Prostate gland (tissue), 2 donors: ENCODE measurements at places on chromosomes 12 and 14.

DNA sequence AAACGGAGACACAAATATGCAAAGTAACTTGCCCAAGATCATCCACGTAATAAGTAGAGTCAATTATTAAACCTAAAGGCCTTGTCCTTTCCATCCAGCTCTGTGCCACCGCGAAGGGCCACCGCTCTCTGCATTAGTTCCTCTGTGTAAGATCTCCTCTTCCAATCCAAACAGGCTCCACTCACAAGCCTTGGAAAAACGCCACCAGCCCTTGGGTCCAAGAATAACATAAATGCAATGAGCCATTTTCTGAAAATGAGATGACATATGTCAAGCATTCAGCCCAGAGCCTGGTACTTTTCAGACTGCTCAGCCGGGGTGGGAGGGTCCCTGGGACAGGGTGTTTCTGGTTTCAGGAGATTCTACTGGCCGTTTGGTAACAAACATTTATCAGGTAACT is 30.0 kb downstream of the DGLUCY start:
- no peak for DNase-seq

DNA sequence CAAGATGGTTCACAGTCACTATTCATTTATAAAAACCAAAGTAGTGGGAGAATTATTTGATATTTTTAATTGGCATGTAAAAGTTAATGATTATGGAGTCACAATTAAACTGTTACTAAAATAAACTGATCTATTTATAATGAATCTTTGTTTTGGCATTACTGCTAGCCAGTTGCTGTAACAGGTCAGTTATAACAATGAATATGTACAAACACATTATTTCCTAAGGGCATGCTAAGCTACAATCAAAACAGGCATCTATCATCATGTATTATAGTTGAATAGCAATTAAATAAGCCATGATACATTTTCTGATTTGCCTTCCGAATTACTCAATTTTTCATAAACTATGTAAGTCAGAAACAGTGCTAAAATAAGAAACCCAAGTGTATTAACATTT is 518.3 kb downstream of the SLC16A7 start:
- DNase-seq: no peak

DNA sequence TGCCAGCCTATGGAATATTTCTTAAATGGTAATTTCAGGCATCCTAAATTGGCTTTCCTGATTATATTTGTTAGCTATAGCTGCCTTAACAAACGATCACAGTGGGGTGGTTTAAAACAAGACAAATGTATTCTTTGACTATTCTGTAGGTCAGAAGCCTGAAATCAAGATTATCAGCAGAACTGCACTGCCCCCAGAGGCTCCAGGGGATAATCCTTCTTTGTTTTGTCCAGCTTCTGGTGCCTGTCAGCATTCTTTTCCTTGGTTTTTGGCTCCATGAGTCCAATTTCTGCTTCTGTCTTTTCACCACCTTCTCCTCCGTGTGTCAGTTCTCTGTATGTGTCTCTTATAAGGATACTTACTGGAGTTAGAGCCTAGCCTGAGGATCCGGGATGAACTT is 1282.2 kb upstream of the USP15 start:
- DNase-seq: no peak

DNA sequence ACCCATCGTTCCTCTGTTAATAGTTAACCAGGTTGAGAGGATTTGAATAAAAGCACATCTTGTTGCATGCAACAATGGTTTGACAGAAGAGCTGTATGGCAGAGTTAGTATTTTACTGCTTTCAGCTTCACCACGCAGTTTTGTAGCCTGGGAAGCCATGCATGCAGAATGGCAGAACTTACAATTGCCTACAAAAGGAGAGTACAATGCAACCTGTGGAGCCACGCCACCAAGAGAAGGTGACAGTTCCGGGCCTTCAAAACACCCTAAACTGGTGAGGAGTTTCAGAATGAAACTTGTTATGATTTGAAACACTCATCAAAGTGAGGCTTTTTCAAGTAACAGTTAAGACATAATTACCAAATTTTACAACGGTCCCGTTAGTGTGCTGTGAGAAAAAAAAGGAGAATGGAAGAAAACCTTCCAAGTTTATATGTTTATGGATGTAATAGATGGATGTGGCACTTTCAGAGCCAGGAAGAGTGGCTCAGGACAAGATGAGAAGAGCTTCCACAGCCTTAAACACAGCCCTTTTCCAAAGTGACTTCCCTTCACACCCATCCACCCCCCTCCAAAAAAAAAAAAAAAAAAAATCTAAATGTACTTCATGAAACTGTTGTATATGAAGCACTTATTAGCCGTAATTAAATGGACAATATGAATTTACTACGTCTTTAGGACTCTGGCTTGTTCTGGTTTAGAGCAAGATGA is 158.7 kb downstream of the EGLN3 start:
- no peak for DNase-seq

GRCh38 chr12:105393587-105393986 is 63.1 kb downstream of the C12orf75 start:
- DNase-seq: no peak

- peak; percentile 42 for DNase-seq
Observed at GRCh38 chr12:54935235-54935951, 49.2 kb downstream of the TESPA1 start.

GRCh38 chr12:117342682-117343081 is 18.7 kb downstream of the NOS1 start:
- DNase-seq: no peak

DNA sequence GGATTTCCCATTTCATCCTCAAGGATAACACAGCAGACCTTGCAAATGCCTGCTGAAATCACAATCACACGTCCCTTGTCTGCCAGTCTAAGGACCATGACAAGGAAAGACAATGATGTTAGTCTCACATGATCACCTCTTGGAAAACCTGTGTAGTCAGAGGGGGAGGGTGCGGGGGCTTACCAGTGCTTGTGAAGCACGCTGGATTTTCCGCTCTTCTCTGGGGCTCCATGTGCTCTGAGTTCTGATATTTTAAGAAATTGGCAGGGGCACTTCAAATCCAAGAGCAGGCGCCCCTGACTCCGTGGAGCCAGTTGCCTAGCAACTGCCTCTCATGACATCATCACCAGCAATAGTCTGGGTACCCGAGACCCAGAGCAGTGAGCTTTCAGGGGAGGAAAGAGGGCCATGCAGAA is 200.9 kb upstream of the C14orf180 start:
- DNase-seq: no peak

DNA sequence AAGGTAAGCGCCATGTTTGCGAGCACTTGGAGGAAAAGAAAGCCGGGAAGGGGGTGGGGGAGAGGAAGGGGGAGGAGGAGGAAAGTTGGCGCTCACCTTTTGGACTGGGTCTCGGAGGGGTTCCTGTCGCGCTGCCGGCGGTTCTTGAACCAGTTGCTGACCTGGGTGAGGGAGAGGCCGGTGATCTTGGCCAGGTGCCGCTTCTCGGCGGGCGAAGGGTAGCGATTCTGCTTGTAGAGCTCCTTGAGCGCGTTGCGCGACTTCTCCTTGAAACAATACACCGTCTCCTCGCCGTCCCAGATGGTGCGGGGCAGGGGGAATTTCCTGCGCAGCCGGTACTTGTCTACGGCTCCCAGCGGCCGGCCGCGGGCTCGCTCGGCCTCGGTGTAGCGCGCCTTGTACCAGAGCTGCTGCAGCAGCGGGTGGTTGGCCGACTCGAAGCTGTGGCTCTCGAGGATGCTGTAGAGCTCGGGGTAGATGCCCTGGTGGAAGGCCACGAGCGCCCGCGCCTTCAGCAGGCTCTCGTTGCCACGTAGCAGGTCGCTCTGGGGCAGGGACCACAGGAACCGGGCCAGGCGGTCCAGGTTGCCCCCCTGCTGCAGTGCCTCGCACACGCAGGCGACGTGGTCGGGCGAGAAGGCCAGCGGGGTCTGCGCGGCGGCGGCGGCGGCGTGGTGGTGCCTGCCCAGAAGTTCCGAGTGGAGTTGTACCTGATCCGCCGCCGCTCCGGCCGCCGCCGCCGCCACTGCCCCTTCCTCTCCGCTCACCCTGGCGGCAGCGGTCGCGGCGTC is 840 bp downstream of the SIX4 start:
- DNase-seq: peak; percentile 38

- no peak for DNase-seq
Observed at GRCh38 chr14:50059763-50060616, 56.4 kb downstream of the VCPKMT start.

- no peak for DNase-seq
Observed at GRCh38 chr12:34377243-34378035, 355.1 kb downstream of the ALG10 start.

DNA sequence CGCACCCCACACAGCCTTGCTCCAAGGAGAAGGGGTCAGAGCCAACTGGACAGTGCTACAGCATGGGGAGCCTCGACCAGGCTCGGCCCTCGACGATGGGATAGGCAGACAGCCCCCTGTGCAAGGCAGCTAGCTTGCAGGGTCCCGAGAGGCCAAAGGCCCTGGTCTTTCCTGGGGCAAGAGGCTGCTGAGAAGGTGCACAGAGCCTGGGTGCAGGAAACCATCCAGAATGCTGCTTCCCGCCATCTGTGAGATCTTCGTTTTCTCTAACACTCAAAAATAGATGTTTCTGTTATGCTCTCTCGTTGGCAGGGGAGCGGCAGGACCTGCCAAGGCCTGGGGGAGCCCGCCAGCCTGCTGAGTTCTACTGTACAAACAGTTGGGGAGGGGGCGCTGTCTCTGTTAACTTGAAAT is 168.0 kb upstream of the RTL1 start:
- DNase-seq: no peak

GRCh38 chr12:3380200-3381043 is 110.6 kb upstream of the PRMT8 start:
- no peak for DNase-seq

DNA sequence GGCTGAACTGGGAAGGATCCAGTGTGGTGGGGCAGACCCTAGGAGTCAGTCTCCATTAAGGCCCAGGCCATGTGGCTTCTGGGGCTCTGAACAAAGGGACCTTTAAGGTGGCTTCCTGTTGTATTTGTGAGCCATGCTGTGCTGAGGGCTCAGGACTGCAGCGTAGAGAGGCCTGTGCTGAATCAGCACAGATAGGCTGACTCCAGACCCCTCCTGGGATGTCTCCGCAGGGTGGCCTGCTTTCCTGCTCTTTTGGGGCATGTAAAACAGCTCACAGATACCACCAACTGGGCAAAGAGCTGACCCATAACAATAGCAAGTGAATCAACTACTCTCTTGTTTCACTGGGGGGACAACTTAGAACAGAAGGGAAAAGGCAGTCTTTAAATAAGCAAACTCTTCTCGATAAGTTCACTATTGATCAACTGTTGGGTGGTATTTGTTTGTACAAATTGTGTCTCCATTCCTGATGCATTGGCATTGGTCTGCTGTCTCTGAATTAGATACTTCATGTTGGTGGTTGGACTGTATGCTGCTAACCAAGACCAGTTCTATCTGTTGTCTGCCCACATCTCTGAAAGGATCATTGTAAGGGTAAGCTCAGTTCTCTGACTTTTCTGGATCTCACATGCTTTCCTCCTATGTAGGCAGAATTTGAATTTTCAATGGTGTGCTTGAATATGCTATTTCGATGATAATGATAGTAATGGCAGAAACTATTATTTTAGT is 71.8 kb downstream of the MYRFL start:
- DNase-seq: no peak

DNA sequence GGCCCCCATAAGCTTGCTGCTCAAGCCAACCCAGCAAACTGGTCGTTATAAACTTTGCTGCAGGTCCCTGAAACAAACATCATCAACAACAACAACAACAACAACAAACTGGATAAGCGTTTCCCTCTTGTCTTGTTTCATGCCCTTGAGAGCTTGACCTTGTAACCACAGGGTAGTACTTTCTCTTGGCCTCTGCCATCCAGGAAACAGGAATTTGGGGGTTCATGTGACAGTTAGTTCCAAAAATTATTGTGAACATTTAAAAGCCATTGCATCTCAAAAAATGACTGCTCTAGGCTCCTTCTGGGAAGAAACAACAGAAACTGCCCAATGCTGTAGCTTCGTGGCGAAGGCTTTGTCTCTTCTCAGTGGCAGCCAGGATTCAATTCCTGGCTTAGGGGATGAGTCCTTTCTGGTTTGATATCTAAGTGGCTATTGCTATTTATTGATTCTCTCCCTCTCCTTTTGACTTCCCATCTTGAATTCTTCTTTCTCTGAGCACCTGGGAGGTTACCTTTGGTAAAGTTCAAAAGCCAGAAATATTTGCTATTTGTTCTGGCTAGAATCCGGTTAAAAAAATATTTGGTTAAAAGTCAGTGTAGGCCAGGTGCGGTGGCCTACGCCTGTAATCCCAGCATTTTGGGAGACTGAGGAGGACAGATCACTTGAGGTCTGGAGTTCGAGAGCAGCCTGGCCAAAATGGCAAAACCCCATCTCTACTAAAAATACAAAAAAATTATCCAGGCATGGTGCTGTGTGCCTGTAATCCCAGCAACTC is 52.0 kb upstream of the CPM start:
- no peak for DNase-seq

GRCh38 chr14:50741567-50741966 is 73.5 kb upstream of the SAV1 start:
- DNase-seq: peak; percentile 46

DNA sequence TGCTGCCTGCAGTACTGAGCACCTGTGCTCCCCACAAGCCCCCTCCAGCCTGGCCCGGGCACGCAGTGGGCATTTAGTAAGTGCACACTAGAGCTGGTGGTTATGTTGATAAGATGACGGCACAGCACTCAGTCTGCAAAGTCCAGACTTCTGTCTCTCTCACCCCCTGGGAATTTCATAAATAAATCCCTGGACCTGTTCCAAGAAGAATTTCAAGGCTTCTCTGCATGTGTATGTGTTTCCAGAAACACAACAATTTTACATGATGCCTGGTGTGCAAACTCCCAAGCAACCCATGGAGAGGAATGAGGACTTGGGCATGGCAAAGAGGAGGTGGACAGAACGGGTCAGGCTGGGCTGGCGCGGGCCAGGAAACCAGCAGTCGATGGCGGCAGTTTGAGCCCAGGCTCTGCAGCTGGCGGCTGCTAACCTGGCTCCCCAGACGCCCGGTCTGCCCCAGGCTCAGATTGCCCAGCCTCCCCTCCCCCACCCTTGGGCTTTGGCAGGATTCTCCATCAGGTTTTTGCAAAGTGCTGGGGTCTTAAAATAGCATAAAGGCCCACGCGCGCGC is 10.4 kb upstream of the ACVR1B start:
- no peak for DNase-seq

DNA sequence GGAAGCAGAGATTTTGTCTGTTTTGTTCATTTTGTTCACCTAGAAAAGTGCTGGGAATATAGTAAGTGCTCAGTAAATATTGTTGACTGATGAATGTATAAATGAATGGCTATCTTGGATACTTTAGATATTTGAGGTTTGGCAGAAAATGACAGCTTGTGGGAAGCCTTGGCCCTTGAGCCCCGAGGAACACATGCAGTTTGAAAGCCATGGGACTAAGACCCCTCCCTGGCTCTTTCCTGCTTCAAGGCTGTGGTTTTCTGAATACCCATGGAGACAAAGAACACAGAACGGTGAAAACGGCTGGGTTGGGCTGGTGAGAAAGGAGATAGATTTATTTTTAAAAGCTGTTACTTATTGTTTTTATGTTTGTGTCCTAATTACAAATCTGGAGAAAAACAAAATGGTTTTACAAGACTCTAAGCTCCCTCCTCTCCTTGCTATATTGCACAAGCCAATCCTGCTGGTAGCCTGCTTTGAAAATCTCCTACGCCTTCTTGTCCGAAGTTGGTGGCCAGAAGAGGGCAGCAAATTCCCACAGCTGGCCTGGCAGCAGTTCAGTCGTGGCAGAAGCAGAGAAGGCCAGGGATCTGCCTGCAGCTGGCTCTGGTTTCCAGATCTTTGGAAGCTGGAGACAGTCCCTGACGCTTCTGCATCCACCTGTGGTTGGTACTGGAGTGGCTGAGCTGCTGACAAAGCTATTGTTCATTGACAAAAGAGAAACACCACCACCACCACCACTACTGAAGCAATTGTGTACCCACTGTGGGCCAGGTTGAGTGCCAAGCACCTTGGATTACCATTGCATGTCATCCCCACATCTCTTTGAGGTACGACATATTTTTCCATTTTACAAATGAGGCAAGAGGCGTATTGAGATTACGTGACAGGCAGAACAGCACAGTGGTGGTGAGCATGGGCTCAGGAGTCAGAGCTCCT is 5.2 kb upstream of the KRT85 start:
- DNase-seq: peak; percentile 88
